EL (cell line): ENCODE measurements at places on chromosomes 16 and 17.

- DNase-seq, result no peak
These were observed 260.0 kb downstream of the PHKB start for GRCh38 chr16:47721006-47721637.

- no peak for DNase-seq
These were observed 87.3 kb upstream of the IRX5 start for GRCh38 chr16:54843424-54843750.

GRCh38 chr16:48318630-48319029 is 66.6 kb downstream of the SIAH1 start:
- peak; percentile 10 for DNase-seq

DNA sequence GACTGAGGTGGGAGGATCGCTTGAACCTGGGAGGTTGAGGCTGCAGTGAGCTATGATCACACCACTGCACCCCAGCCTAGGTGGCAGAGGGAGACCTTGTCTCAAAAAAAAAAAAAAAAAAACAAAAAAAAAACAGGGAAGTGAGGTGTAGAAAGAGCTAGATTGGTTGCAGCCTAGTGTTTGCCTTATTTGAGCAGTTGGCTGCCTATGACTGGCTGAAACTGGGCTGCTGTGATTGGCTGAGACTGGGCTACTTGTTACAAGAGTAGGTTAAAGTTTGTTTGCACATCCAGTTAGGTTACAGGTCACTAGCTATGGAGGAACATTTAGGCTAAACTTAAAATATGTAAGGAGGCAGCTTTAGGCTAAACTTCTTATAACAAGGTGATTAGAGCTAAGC is 5.7 kb downstream of the DHRS7B start:
- DNase-seq, result no peak

DNA sequence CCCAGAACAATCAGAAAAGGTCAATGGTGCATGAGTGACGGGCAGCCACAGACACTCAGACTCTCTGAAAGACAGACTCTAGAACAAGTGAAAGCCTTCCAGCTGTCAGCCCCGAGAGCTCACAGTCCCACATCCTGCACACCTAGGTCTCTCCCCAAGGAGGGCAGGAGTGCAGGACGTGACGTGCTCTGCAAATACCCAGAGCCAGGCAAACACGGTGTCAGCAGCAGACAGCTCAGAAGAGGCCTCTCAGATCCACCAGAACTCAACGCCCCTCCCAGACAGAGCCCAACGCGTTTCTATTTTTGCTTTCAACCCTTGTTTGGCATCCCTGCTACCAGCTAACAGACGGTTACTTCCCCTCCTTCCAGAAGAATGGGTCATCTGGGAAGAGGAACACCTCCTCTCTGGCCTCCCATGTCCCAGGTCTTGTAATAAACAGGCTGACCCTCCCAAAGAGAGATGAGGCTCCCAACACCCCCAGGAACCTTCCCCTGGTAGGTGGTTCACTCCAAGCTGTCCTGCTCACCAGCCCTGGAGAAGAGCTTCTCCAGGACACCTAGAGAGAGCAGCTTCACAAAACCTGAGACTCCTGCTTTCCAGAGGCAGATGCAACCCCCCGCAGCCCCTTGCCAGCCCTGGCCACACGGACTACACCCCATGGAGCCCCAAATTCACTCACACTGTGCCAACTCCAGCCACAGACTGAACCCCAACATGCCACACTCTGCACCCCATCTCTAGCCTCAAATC is 7.6 kb downstream of the PITPNM3 start:
- DNase-seq, result no peak

GRCh38 chr16:78715673-78716072 is 616.2 kb downstream of the WWOX start:
- DNase-seq, result no peak

- no peak for DNase-seq
These were observed 72.6 kb downstream of the CDK12 start for GRCh38 chr17:39533891-39534290.

DNA sequence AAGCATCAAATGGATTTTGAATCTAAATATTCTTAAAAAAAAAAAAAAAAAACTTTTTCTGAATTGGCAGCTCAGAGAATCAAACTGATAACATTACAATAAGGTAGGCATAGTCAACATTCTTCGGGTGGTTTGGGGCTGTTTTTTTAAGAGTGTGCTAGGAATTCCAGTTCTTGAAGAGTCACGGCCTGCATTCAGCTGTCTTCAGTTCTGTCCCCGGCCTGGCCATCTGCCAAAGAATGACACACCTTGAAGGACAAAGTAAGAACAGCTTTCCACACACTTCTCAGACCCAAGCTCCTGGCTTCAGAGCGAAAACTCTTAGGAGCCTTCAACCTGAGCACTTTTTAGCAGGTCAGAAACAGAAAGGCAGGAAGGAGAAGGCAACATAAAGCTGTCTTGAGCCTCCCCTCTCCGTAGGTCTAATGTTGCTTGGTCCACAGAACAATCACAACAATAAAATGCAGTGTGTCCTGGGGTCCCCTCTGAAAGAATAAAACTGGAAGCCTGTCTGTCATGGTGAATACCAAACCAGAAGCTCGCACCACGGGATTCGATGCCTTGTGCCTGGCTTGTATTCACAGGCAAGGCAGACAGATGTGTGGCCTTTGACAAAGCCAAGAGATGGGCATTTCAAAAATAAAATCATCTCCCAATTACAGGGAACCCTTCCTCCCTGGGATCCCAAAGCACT is 524.4 kb upstream of the ZFHX3 start:
- DNase-seq, result no peak

DNA sequence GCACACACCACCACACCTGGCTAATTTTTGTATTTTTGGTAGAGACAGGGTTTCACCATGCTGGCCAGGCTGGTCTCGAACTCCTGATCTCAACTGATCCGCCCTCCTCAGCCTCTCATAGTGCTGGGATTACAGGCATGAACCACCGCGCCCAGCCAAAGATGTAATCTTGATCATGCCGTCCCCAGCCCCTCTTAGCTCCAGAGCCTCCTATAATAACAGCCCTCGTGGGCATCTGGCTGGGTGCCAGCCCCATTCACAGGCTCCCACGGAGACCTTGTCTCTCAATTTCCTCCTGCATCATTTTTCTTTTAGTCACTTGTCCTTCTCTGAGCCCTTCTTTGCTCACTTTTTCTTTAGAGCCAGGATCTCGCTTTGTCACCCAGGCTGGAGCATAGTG is 94.2 kb downstream of the KATNIP start:
- DNase-seq, result no peak

- no peak for DNase-seq
These were observed 538.3 kb downstream of the NPIPA7 start for GRCh38 chr16:16917191-16917785.

- no peak for DNase-seq
These were observed 179.6 kb upstream of the TNRC6C start for GRCh38 chr17:77778636-77779489.

DNA sequence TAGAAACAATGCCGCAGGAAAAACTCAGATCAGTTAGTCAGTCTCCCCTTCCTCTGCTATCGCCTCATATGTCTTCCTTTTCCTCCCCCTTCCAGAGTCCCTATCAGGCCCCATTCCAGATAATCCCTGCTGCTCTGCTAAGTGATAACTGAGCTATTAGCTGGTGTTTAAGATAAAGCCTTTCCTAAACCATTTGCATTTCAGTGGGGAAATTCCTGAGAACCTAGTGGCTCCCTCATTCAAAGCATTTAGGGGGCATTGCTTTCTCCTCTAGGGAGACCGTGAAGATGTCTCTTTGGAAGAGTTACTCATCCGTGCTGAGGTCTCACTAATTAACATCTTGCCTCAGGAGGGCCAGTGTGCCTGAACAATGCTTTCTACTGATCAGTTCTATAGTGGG is 401.6 kb downstream of the NPIPA7 start:
- no peak for DNase-seq

GRCh38 chr16:87780385-87780989 is 14.7 kb upstream of the KLHDC4 start:
- peak; percentile 78 for DNase-seq

- peak; percentile 87 for DNase-seq
These were observed 33.9 kb downstream of the DCUN1D3 start for GRCh38 chr16:20866145-20866772.

DNA sequence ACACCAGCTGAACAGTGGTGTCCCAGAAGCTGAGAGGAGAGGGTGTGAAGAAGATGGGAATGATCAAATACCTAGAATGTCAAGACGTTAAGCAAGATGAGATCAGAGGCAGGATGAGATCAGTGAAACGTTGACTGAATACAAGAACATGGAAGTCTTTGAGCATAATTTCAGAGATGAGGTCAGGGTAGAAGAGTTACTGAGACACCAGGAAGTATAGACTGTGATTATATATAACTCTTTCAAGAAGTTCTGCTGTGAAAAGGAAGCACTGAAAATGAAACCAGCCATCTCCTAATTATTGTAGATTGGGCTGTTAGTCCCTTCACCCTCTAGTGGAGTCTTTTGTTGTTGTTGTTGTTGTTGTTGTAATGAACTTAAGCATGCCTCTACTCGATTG is 9.1 kb downstream of the SHCBP1 start:
- DNase-seq, result no peak
